ENCODE measurements at places on chromosomes 6 and 20. TPM values are rescaled to one million over a fixed set of nuclear protein-coding genes. Genes with fewer than 3 reads are reported as not detected.

- DNase-seq = no peak
Observed at GRCh38 chr20:41135888-41136679, 1.3 kb upstream of the PLCG1 start.

- no peak for DNase-seq
Observed at GRCh38 chr6:72621291-72622093, at the start of gene KCNQ5. Gene KCNQ5, plus strand, starts transcription at chr6:72622064.

The FGD2 gene
- 1.8 TPM for polyA plus RNA-seq

The CGAS gene
- 2.9 TPM for polyA plus RNA-seq

The GPR63 gene
- 2.9 TPM for polyA plus RNA-seq

DNA sequence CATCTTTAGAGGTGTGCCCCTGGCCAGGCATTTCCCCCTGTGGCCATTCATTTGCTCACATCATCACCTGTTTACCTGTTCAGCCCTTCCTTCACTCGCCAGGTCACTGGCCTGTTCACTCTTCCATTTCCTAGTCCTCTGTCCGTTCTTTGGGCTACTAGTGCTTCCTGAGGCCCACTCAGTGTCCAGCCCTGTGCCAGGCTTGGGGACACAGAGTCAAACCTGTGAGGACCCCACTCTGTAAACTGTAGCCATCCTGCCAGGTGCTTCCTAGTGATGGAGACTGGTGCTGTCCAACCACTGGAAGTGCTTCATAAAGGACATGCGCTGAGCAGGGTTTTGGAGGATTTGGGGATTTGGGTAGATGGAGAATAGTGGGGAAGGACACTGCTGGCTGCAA lies 3.5 kb downstream of the DLGAP4 start:
- no peak for DNase-seq

- DNase-seq = no peak
Observed at GRCh38 chr6:154535147-154535546, 24.7 kb upstream of the CNKSR3 start.

GRCh38 chr6:3175715-3176402 lies 18.5 kb upstream of the TUBB2A start:
- DNase-seq = no peak

The POLR1C gene
- 41.0 TPM for polyA plus RNA-seq

DNA sequence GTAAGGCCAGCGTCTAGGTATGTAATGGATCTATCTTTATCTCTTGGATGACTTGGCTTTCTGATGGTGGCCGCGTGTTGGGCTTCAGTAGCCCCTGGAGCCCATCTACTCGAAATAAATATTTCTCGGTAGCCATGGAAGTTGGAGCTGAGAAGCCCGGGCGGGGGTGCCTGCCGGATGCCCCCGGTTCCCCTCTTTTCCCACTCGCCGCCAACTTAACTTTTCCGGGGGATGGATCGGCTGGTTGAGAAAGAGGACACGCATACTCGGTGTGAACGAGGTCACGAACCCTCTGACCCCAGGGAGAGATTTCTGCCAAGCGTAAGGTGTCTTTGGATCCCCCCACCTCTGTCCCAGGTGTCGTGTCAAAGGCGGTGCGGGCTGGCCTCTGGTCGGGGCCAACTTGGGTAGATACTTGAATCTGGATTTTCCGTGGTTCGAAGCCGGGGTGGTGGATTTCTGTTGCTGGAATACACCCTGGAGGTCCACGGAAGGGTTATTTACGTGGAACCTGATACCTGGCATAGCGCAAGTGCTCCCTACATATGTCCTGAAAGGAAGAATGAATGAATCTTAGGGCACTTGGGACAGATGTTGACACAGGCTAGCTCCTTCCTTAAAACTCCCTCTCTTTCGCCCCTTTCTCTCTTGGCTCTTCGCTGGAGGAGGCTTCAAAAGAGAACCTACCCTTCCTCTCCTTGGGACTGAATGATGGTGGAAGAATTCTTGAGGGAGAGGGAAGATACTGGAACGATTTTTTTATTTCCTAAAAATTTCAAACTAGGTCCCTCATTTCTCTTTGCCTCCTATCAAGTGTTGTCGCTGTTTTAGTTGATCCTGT lies 996 bp downstream of the DOK5 start:
- DNase-seq = peak; percentile 14

The RRAGD gene
- polyA plus RNA-seq = 37.3 TPM

DNA sequence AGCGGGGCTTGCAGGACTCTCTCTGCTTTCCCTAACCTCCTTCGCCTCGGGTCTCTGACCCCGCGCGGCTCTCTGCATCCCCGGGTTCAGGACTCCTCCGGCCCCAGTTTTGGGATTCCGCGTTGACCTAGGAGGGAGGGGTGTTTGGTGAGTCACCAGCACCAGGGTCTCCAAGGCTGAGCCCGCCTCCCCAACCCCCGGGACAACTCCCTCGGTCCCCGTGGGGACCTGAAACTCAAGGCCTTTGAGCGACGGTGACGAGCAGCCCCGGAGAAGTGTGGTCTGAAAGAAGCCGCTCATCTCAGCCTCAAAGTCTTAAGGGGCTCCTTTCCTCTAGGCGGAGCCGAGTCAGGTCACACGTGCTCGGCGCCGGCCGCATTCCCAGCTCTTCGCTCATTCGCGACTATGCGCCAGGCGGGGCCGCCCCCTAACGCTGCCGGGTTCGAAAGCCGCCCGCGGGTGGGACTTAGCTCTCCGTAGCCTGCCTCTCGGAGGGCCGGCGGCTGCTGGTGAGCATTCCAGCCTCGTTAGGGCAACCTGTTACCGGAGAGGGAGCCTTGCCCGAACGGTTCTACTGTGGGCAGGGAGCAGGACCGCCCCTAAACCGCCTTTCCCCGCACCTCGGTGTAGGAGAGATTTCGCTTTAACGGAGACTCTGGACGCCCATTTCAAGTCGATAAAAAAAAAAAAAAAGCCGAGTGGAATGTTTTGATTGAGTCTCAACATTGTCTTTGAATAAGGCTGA lies 3.0 kb upstream of the PRDM13 start:
- no peak for DNase-seq

The SAMD5 gene
- polyA plus RNA-seq = 12.1 TPM

The TAAR9 gene
- polyA plus RNA-seq = not detected

- DNase-seq = no peak
Observed at GRCh38 chr20:62117362-62117646, 5.0 kb upstream of the LSM14B start.

GRCh38 chr6:26224940-26225847 lies 138.0 kb downstream of the HFE start:
- DNase-seq = peak; percentile 92

GRCh38 chr20:35617397-35618262 lies 2.0 kb downstream of the SPAG4 start:
- no peak for DNase-seq

DNA sequence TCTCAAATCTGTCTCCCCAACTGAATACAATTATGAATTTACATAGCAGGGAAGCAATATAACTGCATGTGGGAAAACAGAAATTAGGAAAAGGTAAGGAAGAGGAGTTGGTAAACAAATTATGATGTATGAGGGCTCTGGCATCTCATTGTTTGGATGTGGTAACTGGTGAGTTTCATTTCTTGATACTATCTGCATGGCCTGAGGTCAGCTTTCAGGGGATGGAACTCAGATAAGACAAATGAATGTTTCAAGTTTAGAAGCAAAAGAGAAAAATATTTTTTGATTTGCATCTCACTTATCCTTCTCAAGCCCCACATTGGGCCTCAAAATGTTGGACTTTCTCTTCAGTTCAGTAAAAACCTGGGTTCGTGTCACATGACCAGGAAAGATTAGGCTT lies 302.2 kb upstream of the GJE1 start:
- DNase-seq = no peak

- DNase-seq = no peak
Observed at GRCh38 chr20:62876902-62877816, 15.5 kb upstream of the TCFL5 start.

DNA sequence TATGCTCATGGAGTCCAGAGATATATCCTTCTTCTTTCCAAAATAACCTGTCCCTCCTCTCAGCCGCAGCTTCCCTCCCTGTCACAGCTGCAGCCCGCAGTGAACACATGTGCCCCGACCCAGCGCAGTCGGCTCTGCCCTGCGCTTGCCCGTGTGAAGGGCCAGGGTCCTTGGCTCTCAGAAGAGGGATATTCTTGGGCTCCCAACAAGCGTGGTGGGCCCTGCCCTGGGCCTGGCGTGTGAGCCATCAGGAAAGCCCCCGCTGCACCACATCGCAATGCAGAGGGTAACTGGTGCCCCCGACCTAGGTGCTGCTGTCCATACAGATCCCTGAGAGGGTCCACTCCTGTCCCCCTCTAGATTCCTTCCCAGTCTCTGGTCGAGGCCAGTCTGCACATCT lies 65.2 kb downstream of the SSR1 start:
- DNase-seq = no peak

DNA sequence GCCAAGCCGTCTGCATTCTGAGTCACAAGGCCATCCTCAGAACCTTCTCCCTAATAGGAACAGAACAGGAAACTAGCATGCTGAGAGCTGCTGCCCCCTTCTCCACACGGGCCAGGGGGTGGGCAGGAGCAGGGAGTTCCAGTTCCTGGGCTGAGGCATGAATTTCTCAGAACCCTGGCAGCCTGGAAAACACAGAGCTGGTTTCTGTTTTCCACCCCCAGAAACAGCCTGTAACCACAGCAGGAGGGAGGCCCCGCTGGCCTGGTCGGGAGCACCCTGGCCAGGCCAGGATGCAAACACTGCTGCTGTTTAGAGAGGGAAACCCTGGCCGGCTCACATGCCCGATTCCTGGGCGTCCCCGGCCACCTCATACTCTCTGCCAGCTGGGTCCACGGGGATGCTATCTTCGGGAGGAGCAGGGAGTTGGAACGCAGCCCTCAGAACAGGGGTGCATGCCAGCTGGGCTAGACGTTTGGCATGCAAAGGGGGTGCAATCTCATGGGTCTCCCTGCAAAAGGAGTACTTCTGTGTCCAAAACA lies 130.1 kb downstream of the NFATC2 start:
- no peak for DNase-seq

DNA sequence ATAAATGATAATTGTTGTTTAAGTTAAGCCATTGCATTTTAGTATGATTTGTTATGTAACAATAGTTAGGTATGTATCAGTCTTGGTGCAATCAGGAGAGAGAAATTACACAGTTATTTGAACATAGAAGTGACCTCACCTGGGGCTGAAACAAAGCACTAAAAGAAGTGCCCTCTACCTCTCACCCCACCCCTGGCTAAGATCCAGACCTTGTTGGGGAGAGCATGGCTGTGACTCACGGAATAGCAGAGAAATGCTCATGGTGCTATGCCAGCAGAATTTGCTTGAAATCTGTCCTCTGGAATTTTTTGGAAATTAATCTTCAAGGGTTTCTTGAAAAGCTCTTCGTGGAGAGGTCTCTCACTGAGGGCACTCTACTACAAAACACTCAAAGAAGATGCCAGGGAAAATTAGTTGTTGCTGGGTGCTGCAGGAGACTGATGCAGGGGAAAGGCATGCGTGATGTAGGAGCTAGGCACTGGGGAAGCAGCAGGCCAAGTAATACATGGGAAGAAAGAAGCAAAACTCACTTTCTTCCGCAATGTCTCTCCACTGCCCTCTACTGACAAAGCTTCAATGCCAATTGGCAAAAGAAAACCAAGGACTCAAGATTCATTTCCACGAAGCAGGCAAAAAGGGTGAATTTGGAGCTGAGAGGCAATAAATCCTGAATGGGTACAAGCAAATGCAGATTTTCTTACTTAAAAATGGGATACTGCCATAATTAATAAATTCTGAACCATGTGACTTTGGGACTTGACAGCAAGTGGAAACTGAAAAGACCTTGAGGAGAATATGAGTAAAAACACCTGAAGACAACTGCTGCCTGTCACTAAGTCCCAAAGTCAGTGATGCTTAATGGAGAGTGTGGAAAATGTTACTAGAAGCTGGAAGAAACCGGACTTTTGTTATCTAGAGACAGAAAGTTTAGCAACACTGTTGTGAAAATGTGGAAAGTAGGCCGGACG lies 136.3 kb upstream of the ZNF184 start:
- DNase-seq = no peak

DNA sequence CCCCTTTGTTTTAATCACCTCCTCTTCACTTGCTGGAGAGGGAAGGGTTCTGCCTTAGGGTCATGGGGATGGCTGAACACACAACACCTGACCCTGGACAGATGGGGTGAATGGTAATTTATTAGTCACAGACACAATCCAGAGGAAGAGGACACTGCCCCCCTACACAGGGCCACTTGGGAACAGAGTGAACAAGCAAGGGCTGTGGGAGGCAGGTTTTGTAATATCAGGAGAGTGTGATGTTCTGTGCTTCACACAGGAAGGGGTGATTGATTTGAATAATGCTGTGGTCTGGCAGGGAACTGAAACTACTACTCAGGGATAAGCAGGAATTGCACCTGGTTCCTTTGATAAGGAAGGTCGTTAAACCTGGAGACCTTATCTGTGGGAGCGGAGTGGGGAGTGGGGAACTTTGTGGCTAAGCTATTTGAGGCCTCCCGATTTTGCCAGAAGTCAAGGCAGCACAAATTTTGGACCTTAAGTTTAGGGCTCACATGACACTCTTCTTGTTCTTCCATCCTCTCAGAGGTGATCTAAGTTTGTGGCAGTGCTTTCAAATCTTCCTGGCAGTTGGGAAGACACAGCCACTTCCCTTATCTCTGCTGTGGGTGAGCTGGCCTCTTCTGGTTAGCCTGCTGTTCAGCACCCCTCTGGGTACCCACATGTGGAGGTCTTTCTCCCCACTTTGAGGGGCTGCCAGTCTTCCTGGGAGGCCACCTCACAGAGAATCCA lies 77.8 kb downstream of the CD164 start:
- no peak for DNase-seq

- DNase-seq = no peak
Observed at GRCh38 chr6:170473301-170473717, 79.8 kb downstream of the PSMB1 start.

- peak; percentile 25 for DNase-seq
Observed at GRCh38 chr20:35091816-35092523, 637 bp downstream of the TRPC4AP start.

The HLA-DPB1 gene
- polyA plus RNA-seq = 17.5 TPM

DNA sequence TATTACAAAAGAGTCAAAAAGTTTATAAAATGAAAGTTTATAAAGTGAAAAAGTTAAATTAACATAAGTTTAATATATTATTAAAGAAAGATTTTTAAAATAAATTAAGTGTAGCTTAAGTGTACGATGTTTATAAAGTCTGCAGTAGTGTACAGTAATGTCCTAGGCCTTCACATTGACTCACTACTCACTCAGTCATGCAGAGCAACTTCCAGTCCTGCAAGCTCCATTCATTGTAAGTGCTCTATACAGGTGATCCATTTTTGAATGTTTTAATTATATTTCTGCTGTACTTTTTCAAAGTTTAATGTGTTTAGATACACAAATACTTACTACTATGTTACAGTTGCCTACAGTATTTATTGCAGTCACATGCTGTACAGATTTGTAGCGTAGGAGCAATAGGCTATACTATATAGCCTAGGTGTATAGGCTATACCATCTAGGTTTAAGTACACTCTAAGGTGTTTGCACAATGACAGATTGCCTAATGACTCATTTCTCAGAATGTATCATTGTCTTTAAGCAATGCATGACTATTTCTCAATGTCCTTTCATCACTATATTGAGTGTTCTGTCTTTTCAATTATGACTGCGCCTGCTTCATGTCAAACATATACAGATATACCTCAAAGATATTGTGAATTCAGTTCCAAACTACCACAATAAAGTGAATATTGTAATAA lies 1110.3 kb upstream of the MAP3K7 start:
- no peak for DNase-seq

The SIRPA gene
- polyA plus RNA-seq = 27.0 TPM

The RBBP9 gene
- 31.3 TPM for polyA plus RNA-seq

Data from left renal cortex interstitium (tissue), 4 donors.